Activated CD8-positive, alpha-beta memory T cell treated with anti-CD3 and anti-CD28 coated beads, Interleukin-2, amount 10 ng/mL, durations not matched to agents 7 days and 5 days (primary cell): ENCODE measurements at places on chromosomes 1 and 21. TPM values are rescaled to one million over a fixed set of nuclear protein-coding genes. Genes with fewer than 3 reads are reported as not detected.

DNA sequence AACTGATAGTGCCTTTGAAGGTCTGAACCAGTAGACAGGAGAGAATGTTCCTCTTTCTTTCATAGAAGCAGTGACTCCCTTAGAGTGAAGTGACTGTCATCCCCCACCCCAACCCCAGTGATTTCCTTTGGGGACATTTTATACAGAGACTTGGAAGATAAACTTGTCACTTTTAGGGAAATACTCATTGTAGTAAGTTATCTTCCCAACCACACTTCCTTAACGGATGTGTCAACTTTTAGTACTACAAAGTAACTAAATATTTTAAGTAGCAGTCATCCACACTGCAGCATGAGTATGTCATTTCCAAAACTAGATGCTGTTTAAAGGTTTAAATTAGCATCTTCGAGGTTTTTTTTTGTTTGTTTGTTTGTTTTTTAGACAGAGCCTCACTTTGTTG, 13.7 kb downstream of the LRRC8B start:
- H3K27ac ChIP-seq = peak overlapping the region; percentile 3
- H3K27me3 ChIP-seq = no peaks in the 10 kb centered on the region

DNA sequence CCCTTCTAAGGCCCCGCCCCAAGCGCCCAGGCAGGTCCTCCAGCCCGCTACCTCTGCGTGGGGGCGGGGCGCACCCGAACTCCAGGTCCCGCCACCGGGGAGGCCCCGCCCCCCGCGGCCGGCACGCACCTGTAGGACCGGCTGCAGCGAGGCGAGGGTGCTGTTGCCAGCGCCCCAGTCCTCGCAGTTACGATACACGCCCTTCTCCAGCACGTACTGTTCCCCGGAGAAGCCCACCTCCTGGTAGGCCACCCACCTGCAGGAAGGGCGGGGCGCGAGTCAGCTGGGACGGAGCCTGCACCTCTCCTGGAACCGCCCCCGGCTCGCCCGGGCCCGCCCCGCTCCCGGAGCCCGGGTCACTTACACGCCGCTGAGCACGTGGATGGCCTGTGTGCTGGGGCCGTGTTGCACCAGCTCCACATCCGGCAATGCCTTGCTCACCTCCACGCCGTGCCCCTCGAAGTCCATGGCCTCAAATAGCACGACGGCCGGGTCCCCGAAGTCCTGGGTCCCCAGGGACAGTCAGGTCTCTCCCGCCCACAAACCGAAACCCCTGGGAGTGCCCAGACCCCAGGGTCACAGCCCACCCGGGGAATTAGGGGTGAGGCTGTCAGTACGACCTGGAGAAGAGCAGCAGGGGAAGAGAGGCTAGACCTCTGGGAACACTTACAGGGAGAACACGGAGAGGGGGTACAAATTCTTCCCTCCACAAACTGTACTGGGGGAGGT, 17.3 kb downstream of the CRYBG2 start:
- no peak overlapping the region for H3K27ac ChIP-seq
- no peaks in the 10 kb centered on the region for H3K36me3 ChIP-seq
- peak; percentile 91 for DNase-seq
- H3K4me3 ChIP-seq = peak overlapping the region; percentile 89
- peaks cover 18% of the 10 kb centered on the region for H3K4me1 ChIP-seq

GRCh38 chr1:171850651-171851350, 9.5 kb downstream of the DNM3 start:
- H3K27ac ChIP-seq = no peak overlapping the region
- H3K4me3 ChIP-seq = no peak overlapping the region
- no peak for DNase-seq
- peaks cover 18% of the 10 kb centered on the region for H3K27me3 ChIP-seq

DNA sequence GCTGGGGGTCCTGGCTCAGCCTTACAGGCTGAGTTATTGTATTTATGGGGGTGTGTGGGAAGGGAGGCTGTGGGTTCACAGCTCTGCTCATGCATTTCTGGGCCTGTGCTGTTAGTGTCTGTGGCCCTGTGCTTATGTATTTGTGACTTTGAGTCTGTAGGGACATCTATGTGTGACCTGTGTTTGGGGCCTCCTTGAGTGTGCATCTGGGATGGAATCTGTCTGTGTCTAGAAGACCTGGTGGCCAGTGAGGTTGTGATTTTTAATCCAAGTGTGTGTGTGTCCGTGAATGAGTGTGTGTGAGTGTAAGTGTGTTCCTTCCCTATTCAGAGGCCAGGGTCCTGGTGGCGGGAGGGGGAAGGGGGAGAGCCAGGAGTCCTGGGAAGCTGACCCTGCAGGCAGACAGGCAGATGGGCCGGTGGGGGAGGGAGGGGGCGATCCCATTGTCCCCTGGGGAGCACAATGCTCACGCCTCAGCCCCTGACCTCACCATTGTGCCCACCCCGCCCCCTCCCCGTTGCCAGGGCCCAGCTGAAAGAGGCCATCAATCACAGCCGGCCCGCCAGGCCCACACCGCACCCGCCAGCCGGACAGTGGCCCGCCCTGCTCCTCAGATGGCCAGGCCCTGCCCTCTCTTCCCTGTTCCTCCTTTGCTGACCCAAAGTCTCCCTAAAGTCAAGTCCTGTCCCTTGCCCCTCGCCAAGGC, 19.6 kb downstream of the SLC27A3 start:
- peaks cover 48% of the 10 kb centered on the region for H3K4me1 ChIP-seq
- H3K4me3 ChIP-seq = no peak overlapping the region
- no peak for DNase-seq
- H3K27me3 ChIP-seq = no peaks in the 10 kb centered on the region

- peaks cover 38% of the 10 kb centered on the region for H3K4me1 ChIP-seq
- H3K36me3 ChIP-seq = peaks cover 29% of the 10 kb centered on the region
- peak overlapping the region; percentile 44 for H3K4me3 ChIP-seq
- H3K27ac ChIP-seq = peak overlapping the region; percentile 87
- H3K27me3 ChIP-seq = no peaks in the 10 kb centered on the region
- DNase-seq = peak; percentile 58
Observed at GRCh38 chr1:158998781-158999161, 10.9 kb upstream of the IFI16 start.

DNA sequence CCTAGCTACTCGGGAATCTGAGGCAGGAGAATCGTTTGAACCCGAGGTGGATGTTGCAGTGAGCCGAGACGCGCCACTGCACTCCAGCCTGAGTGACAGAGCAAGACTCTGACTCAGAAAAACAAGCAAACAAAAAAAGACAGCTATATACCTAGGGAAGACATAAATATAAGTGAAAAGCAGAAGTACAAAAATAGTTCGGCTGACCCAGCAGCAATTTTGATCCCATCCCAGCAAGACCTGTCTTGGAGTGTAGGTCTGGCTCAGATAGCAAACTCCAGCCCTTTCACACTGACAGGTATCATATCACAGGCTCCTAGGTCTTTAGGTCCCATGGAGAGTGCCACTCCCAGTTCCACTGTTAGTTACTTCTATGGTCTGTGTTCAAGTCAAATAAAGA, 14.6 kb downstream of the MTX1 start:
- H3K27ac ChIP-seq = no peak overlapping the region
- DNase-seq = no peak
- no peaks in the 10 kb centered on the region for H3K27me3 ChIP-seq
- H3K4me3 ChIP-seq = no peak overlapping the region

- H3K4me1 ChIP-seq = peaks cover 43% of the 10 kb centered on the region
- no peak overlapping the region for H3K4me3 ChIP-seq
- no peak for DNase-seq
- peaks cover 18% of the 10 kb centered on the region for H3K36me3 ChIP-seq
- no peaks in the 10 kb centered on the region for H3K27me3 ChIP-seq
Observed at GRCh38 chr1:155320252-155320651, 442 bp upstream of the RUSC1 start.

- no peak for DNase-seq
- H3K27ac ChIP-seq = no peak overlapping the region
- H3K4me3 ChIP-seq = no peak overlapping the region
- no peaks in the 10 kb centered on the region for H3K27me3 ChIP-seq
Observed at GRCh38 chr1:178055779-178056471, 38.0 kb upstream of the RASAL2 start.

- DNase-seq = peak; percentile 16
- H3K4me1 ChIP-seq = no peaks in the 10 kb centered on the region
- H3K36me3 ChIP-seq = no peaks in the 10 kb centered on the region
- H3K4me3 ChIP-seq = no peak overlapping the region
Observed at GRCh38 chr1:36908096-36908495, 126.2 kb downstream of the GRIK3 start.

DNA sequence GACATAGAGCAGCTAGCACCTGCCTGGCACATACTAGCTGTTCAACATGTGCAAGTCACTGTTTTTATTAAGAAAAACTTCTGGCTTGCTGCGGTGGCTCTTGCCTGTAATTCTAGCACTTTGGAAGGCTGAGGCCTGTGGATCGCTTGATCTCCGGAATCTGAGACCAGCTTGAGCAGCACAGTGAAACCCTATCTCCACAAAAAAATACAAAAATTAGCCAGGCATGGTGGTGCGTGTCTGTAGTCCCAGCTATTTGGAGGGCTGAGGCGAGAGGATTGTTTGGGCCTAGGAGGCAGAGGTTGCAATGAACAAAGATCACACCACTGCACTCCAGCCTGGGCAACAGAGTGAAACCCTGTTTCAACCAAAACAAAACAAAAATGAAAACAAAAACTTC, 27.7 kb upstream of the C8B start:
- no peaks in the 10 kb centered on the region for H3K36me3 ChIP-seq
- no peak overlapping the region for H3K27ac ChIP-seq
- no peak overlapping the region for H3K4me3 ChIP-seq
- no peak for DNase-seq
- H3K4me1 ChIP-seq = no peaks in the 10 kb centered on the region
- H3K27me3 ChIP-seq = no peaks in the 10 kb centered on the region

Gene FLVCR1
- 17.1 TPM for total RNA-seq

- no peaks in the 10 kb centered on the region for H3K36me3 ChIP-seq
- DNase-seq = no peak
- no peak overlapping the region for H3K27ac ChIP-seq
- H3K4me3 ChIP-seq = no peak overlapping the region
- no peaks in the 10 kb centered on the region for H3K4me1 ChIP-seq
Observed at GRCh38 chr1:214933375-214933774, 149.2 kb upstream of the KCNK2 start.

DNA sequence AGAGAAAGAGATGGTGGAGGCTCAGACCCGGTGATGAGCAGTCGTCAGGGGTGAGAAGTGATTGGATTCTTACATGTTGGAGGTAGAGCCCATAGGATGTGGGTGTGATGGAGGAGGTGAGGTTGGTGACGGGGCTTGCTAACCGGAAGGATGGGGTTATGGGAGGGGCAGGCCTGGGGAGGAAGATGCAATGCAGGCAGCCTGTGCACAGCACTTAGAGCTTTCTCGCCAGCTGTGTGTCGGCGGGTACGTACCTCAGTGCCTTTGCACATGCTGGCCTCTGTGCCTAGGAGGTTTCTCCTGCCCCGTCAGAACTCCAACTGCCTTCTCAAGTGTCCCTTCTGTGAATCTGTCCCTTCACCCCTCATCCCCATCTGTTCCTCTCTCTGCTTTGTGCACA, 2.9 kb upstream of the BSND start:
- peaks cover 38% of the 10 kb centered on the region for H3K27me3 ChIP-seq
- peak overlapping the region; percentile 60 for H3K4me3 ChIP-seq

GRCh38 chr21:32457360-32457840, 44.9 kb downstream of the EVA1C start:
- no peak overlapping the region for H3K4me3 ChIP-seq
- no peak overlapping the region for H3K27ac ChIP-seq
- no peak for DNase-seq
- H3K4me1 ChIP-seq = no peaks in the 10 kb centered on the region

Gene OR10J1
- not detected for total RNA-seq

- H3K36me3 ChIP-seq = no peaks in the 10 kb centered on the region
- H3K4me1 ChIP-seq = peaks cover 26% of the 10 kb centered on the region
- no peak overlapping the region for H3K4me3 ChIP-seq
- peaks cover 3% of the 10 kb centered on the region for H3K27me3 ChIP-seq
- peak overlapping the region; percentile 39 for H3K27ac ChIP-seq
- peak; percentile 38 for DNase-seq
Observed at GRCh38 chr1:117573386-117574023, 32.3 kb upstream of the TENT5C start.

DNA sequence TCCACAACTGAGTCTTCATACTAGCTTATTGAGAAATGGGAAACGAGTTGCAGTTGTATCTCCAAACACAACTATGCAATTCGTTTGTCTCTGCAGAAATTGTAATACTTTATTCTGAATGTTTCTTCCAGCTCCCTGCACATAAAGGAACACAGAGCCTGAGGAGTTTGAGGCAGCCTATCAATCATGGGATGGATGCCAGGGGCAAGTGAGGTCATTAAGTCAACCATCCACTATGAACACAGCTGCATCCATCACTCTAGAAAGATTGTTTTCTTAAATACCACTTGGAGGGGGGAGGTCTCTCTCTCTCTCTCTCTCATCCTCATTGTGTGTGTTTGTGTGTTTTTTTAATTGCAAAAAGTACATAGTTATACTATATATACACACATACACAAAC, 2.9 kb upstream of the PSMB2 start:
- H3K27ac ChIP-seq = no peak overlapping the region
- no peak overlapping the region for H3K4me3 ChIP-seq

DNA sequence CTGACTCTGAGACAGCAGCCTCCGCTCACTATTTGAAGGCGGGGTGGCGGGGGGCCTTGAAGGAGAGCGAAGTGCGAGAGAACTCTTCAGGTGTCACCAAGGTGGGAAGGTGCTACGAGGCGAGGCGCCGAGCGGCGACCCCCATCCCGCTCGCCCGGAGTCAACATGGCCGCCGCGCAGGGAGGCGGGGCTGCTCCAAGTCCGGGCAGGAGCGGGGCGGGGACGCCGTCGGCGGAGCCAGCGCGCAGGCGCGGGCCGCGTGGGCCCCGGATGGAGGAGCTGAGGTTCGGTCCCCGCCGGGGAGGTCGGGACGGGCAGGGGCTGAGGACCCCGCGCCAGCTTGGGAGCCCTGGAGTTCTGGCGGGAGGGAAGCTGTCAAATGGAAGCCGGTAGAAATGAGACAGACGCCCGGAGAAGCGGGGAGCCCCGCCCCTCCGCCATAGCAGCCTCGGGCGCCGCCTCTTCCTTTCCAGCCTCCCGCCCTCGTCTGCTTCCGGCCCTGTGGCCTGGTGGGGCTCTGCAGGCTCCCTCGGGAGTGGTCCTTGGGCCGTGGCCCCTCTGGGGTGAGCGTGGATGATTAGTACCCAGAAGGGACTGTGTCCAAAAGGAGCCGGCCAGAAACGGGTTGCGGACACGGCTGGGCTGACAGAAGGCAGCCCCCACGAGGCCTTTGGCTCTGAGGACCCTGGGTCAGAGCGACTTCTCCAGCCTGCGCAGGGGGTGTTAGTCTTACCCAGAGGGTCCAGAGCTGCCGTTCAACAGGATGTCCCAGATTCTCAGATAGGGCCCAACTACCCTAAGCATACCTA, at the start of gene PIGV:
Gene PIGV, plus strand, starts transcription at position 245 of the 809 bp plus-strand sequence. CDS start 2,866 bp downstream, outside the sequence.
- DNase-seq = peak; percentile 93
- peaks cover 9% of the 10 kb centered on the region for H3K36me3 ChIP-seq
- peaks cover 2% of the 10 kb centered on the region for H3K27me3 ChIP-seq
- H3K27ac ChIP-seq = peak within 1 kb of the TSS; percentile 100

Gene SLAMF9
- total RNA-seq = not detected

DNA sequence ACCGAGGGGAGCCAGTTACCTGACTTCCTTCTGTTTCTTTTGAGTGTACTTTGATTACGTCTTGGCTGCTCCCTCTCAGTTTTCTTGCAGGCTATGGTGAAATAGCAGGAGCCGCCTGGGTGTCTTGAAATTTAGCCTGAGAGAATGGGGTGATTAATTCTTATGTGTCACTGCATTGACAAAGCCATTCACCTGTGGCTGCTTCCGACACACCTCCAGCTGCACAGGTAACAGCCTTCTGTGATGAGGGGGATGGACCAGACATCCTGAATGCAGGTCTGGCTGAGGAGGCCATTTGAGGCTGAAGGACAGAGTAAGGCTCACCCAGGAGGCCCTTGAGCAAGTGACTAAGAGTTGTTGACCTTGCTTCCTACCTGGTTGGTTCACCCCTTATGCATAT, 16.5 kb downstream of the CACNA1E start:
- no peak overlapping the region for H3K27ac ChIP-seq
- no peak for DNase-seq
- H3K36me3 ChIP-seq = no peaks in the 10 kb centered on the region
- peaks cover 5% of the 10 kb centered on the region for H3K4me1 ChIP-seq

Gene DEPDC1
- 31.0 TPM for total RNA-seq
